Globus pallidus (tissue), 1 donor: ENCODE measurements at places on chromosomes 5 and 9.

DNA sequence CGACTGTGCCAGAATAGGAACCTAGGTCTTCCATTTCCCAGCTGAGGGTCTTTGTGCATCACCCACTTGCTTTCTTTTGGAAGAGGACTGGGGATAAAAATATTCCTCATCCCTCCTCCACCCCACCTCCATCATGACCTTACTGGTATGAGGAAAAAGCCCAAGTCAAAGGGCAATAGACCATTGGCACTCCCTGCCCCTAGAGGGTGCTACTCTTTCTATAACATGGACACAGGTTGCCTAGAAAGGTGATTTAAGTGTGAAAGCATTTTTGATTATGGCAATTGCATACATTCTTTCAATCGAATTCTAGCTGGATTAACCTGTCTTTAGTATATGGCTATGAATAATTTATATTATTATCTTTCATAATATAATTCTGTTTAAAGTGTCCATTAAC, 22.8 kb upstream of the ZNF618 start:
- DNase-seq: no peak

DNA sequence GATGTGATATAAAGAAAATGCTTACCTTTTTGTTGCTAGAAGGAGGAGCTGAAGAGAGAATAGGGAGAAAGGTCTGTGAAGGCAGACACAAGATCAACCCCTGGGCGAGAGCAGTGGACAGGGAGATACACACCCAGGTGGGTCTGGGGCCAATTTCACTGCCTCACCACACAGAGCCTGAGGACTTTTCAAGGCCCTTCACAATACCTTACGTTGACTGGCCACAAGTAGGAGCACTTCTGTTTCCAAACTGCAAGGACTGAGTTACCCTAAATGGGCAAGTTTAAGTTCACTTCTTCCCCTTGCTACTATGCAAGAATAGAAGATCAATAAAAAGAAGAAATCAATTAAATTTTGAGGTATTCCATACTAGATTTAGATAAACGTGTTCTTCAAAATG, 174.5 kb upstream of the SLC12A2 start:
- DNase-seq: no peak

- no peak for DNase-seq
These were observed 58.4 kb upstream of the STK32A start for GRCh38 chr5:147176422-147176821.

GRCh38 chr5:155872629-155873220, 454.2 kb upstream of the SGCD start:
- DNase-seq: no peak

DNA sequence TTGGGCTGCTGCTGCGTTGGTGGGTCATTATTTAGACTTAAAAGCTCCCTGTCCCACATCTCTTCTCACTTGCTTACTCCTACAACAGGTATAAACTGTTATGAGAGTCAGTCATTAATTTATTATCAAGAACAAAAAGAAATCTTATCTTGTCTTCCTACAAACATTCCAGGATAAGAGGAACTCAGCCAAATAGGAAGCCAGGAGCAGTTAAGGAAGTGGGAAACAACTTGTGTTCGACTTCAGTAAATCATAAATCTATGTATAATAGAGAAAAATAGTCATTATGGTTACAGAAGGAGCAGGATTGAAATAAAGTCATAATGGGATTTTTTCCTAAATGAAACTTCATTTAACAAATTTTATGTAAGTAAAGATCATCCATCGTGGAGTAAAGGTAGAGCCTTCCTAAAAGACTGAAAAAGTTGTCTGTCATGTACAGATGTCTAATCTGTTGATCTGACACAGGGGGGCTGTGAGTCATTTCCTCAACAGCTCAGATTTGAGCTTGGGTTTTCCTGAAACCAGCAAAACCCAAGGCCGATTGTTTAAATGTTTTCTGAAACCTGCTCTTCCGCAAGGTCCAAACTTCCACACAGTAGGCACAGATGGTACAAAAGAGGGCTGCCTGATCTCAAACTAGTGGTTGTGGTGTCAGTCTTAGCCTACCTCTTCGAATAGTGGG, 25.3 kb upstream of the LRRTM2 start:
- no peak for DNase-seq

DNA sequence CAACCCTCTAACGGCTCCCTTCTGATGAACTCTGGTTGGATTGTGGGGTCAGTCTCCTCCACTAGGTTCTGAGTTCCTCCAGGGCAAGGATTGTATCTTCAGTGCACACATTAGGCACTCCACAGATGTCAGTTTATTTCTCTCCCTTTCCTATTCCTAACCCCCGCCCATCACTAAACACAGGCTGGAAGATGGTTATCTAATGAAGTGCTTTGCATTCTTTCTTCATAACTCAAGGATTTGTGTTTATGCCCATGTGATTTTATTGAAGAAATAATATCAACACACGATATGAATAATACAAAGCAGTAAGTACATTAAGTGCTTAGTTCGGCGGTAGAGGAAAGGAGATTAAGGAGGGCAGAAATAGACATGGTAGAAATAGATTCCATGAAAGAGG, 4.4 kb upstream of the CREBRF start:
- no peak for DNase-seq

GRCh38 chr9:12425878-12426864, 267.0 kb upstream of the TYRP1 start:
- DNase-seq: no peak

- DNase-seq: no peak
These were observed 31.4 kb upstream of the SPARC start for GRCh38 chr5:151718153-151718552.

DNA sequence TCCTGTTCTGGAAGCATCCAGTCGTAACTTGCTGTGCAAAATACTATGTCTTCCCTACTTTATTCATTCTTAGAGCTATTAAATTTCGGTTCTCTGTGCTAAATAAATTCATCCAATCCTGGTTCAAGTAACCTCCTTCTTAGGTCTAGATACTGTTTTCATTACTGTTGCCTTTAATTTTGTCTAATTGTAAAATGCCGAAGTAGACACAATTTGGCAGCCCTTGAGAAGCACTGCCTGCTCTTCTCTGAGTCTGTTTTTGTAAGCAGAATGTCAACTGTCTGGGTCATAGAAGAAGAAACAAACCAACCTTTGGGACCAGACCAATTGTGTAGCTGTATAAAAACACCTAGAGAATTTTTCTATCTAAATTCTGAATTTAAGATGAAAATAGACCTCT, 249.3 kb downstream of the PJA2 start:
- no peak for DNase-seq

DNA sequence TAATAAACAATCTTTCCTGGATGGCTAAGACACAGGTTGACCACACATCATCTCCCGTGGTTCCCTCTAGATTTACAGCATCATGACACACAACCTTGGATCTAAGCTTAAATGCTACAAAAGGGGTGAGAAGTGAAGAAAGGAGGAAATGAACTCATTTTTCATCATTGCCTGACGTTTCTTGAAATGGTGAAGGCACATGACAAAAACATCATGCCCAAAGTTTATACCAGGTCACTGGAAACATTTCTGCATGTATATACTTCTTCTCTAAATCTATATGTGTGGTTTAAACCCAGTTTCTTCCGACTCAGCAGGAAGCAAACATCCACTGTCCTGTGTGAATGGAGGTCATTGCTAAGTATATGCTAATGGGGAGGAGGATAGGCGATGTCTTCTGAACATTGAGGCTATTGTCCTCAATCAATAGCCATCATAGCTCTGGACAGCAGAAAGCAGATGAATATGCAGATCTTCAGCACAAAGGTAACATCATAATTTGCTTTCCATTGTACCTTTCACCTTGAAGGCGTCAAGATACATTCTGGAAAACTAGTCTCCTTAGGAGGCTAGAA, 137.4 kb downstream of the MED27 start:
- DNase-seq: peak; percentile 72

DNA sequence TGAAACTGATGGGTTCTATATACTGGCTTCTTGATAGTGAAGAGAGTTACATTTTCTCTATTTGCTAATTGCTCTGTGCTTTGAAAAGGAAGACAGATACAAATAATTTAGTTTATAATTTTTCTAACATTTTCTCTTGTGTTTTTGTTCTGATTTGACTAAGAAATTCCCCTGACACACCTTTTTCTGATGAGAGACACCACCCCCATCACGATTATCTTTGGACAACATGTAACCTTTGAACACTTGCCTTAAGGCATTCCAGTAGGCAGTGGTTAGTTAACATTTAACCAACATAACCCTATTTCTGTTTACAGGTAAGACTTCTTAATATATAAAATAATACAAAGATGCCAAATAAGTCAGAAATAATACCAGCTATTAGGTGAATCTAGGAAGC, 4.1 kb upstream of the PTBP3 start:
- no peak for DNase-seq
